ENCODE measurements at places on chromosomes 11 and 22.
A peak's percentile ranks its signal among the peaks of the same experiment; 100 is the strongest.

GRCh38 chr11:88310246-88310645, 27.3 kb downstream of the CTSC start:
- no peak for DNase-seq
- peaks cover 2% of the 10 kb centered on the region for H3K36me3 ChIP-seq
- no peaks in the 10 kb centered on the region for H3K27me3 ChIP-seq
- no peak overlapping the region for H3K4me3 ChIP-seq

DNA sequence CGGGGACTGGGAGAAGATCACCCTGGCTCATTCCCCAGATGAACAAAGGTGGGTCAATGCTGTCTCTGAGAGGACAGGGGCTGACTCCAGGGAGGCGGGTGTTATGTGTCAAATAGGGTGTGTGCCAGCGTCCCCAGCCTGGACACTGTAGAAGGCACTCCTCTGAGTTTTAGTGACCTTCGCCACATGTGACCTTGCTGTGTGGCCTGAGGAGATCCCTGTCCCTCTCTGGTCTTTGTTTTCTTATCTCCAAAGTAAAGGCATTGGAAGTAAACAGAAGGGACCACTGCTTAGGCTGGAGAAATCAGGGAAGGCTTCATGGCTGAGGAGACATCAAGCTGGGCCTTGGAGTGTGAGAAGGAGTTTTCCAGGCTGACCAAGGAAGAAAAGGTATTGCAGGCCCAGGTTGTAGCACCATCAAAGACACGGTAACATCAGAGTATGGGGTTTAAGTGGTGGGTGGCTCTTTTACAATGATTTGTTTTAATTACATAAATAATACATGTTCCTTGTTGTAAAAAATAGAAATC, 74.4 kb downstream of the TP53I11 start:
- DNase-seq = no peak
- no peaks in the 10 kb centered on the region for H3K27me3 ChIP-seq
- H3K4me3 ChIP-seq = no peak overlapping the region
- H3K4me1 ChIP-seq = no peaks in the 10 kb centered on the region

- peaks cover 5% of the 10 kb centered on the region for H3K4me1 ChIP-seq
- peaks cover 25% of the 10 kb centered on the region for H3K36me3 ChIP-seq
- no peak overlapping the region for H3K4me3 ChIP-seq
- DNase-seq = no peak
- no peaks in the 10 kb centered on the region for H3K27me3 ChIP-seq
These were observed 13.7 kb downstream of the COA4 start for GRCh38 chr11:73862986-73863385.

- no peaks in the 10 kb centered on the region for H3K27me3 ChIP-seq
- H3K27ac ChIP-seq = no peak overlapping the region
- no peaks in the 10 kb centered on the region for H3K36me3 ChIP-seq
- no peak for DNase-seq
- H3K4me3 ChIP-seq = no peak overlapping the region
These were observed 28.8 kb downstream of the SLN start for GRCh38 chr11:107683061-107683460.

- H3K27me3 ChIP-seq = no peaks in the 10 kb centered on the region
- no peak overlapping the region for H3K4me3 ChIP-seq
- H3K27ac ChIP-seq = no peak overlapping the region
These were observed 83.3 kb downstream of the ATG16L2 start for GRCh38 chr11:72897506-72897905.

DNA sequence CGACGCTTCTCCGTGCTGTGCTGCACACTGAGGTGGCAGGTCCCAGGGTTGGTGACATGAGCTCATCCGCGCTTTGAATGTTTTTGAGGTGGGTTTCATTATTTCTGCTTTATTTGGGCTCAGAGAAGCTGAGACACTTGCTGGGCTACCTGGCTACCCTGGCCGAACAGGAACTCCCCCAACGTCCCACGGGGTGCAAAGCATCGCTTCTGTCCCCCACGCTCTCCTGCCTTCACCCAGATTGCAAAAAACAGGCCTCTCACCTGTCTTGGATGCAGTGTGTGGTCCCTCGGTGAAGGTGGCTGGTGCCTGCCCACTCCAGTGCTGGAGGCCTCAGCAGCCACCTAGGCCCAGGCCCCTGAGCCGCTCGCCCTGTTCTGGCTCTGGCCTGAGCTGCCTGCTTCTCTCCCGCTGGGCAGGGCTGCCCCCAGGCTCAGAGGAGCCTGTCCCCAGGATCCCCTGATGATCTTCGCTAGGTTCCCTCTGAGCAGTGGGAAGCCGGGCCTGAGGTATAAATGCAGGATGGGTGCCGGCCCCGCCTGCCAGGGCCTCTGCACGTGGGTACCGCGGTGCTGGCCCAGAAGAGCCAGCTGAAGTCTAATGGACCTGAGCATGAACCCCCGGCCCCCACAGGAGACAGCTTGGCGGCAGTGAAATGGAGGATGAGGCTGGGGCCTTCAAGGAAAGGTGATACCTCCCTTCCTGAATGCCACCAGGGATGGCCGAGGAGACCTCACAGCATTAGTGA, 15.8 kb upstream of the MRGPRD start:
- H3K4me1 ChIP-seq = no peaks in the 10 kb centered on the region
- no peak overlapping the region for H3K4me3 ChIP-seq
- DNase-seq = no peak
- no peaks in the 10 kb centered on the region for H3K36me3 ChIP-seq
- no peak overlapping the region for H3K27ac ChIP-seq

- H3K27me3 ChIP-seq = no peaks in the 10 kb centered on the region
- peak overlapping the region; percentile 95 for H3K4me3 ChIP-seq
- H3K36me3 ChIP-seq = no peaks in the 10 kb centered on the region
- peak; percentile 48 for DNase-seq
These were observed 709 bp downstream of the FTH1 start for GRCh38 chr11:61966734-61967115.

DNA sequence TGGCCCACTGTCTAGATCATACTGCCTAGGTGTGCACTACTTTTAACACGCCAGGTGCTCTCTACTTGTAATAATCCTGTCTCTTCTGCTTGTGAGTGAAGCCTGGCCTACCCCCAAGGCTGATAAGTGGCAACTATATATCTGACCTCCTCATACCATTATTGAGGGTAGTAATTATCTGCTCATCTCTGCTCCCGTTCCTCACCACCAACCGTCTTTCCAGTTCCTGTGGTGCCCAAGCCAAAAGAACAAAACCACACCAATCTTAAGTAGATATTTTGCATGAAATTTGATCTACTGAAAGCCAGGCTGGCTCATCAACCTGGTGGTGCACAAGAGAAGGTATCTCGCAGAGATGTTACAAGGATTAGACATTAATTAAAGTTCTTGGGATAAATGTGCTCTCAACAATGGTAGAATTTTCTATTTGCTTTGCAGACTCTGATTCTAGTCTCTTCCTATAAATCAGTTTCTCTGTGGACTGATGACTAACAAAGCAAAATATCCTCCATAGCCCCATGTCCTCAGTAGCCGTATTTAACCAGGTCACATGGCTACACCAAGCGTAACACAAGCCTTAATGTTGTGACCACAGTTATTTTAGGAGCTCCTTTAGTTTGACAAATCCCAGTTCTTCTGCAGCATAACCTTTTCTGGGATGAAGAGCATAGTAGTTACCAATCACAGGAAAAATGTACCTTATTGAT, 267.2 kb downstream of the NTM start:
- no peaks in the 10 kb centered on the region for H3K27me3 ChIP-seq
- no peaks in the 10 kb centered on the region for H3K36me3 ChIP-seq
- DNase-seq = no peak
- H3K4me1 ChIP-seq = no peaks in the 10 kb centered on the region
- H3K27ac ChIP-seq = no peak overlapping the region

DNA sequence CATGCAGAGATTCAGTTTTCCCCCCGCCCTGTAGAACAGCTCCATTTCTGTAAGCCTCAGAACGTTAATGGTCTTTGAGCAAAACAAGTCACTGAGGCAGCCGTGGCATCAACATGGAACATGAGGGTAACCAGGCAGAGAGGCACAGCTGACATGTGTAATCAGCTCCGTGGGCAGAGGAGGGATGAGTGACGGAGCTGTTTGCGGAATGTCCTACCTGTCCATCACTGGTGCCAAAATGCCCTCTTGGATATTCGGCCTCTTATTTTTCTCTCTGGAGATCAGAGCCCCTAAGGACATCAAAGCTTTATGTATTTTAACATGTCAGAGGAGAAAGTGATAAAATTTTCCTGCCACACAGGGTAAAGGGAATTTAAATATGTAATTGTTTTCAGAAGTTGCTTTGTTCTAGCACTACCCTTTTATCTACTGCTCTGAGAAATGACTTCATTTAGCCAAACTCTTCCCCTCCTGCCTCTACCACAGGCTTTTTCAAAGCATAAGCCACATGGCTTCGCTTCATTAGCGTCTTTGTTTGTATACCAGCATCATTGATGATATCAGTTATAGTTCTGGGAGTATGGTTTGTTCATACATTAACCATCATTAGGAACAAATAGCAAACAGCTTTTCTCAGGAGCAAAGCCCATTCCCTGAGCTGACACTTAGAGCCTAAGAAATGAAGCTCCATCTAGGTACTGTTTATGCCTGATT, 32.9 kb downstream of the C11orf71 start:
- no peak for DNase-seq
- H3K36me3 ChIP-seq = no peaks in the 10 kb centered on the region
- no peak overlapping the region for H3K27ac ChIP-seq
- no peak overlapping the region for H3K4me3 ChIP-seq
- H3K4me1 ChIP-seq = no peaks in the 10 kb centered on the region

- H3K4me1 ChIP-seq = no peaks in the 10 kb centered on the region
- H3K27me3 ChIP-seq = no peaks in the 10 kb centered on the region
- no peak overlapping the region for H3K27ac ChIP-seq
- H3K4me3 ChIP-seq = no peak overlapping the region
- no peaks in the 10 kb centered on the region for H3K36me3 ChIP-seq
These were observed 1.0 kb downstream of the CABP4 start for GRCh38 chr11:67456068-67456705.

DNA sequence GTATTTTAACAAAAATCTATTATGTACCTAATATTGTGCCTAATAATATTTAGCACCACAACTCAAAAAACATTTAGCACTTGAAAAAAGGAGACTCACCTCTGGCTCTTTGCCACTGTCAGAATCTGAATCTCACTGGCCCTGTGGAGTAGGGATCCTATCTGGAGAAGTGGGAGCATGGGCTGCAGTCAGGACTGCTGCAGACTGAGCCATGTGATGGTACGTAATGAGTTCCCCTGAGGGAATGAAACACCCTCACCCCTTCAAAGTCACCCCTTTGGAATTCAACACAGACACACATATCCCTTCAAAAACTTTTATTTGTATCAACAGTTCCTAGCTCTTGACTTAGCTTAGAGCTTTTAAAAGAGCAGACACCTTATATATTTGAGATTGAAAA, 6.5 kb downstream of the PTPMT1 start:
- no peaks in the 10 kb centered on the region for H3K4me1 ChIP-seq
- no peak overlapping the region for H3K4me3 ChIP-seq
- no peaks in the 10 kb centered on the region for H3K27me3 ChIP-seq
- H3K36me3 ChIP-seq = peaks cover 51% of the 10 kb centered on the region

GRCh38 chr11:79045800-79046304, 395.0 kb downstream of the TENM4 start:
- no peaks in the 10 kb centered on the region for H3K36me3 ChIP-seq
- H3K27ac ChIP-seq = peak overlapping the region; percentile 56
- peaks cover 27% of the 10 kb centered on the region for H3K4me1 ChIP-seq
- peak; percentile 77 for DNase-seq
- peaks cover 3% of the 10 kb centered on the region for H3K27me3 ChIP-seq
- H3K4me3 ChIP-seq = no peak overlapping the region

DNA sequence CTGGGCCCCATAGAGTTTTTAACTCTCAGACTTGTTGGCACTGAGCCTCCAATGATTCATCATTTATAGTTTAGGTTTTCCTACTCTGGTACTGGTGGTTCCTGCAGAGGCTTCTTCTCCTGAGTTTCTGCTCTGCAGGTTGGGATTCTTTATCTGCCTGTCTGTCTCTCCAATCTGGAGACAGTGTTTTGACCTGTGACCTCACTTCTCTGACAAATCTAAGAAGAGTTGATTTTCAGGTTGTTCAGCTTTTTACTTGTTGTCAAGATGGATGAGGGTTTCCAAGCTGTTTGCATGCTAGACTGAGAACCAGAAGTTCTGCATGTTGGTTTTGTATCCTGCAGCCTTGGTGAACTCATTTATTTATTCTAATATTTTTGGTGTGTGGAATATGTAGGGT, 63.9 kb downstream of the JAM3 start:
- no peak for DNase-seq
- no peaks in the 10 kb centered on the region for H3K4me1 ChIP-seq
- no peaks in the 10 kb centered on the region for H3K27me3 ChIP-seq
- H3K4me3 ChIP-seq = no peak overlapping the region
- no peaks in the 10 kb centered on the region for H3K36me3 ChIP-seq
- H3K27ac ChIP-seq = no peak overlapping the region

GRCh38 chr11:117520201-117520600, 192.5 kb downstream of the CEP164 start:
- no peaks in the 10 kb centered on the region for H3K27me3 ChIP-seq
- peak overlapping the region; percentile 6 for H3K27ac ChIP-seq
- no peak overlapping the region for H3K4me3 ChIP-seq
- DNase-seq = peak; percentile 64
- H3K36me3 ChIP-seq = peaks cover 15% of the 10 kb centered on the region

- H3K4me3 ChIP-seq = no peak overlapping the region
- DNase-seq = no peak
- H3K27me3 ChIP-seq = no peaks in the 10 kb centered on the region
- no peaks in the 10 kb centered on the region for H3K4me1 ChIP-seq
- H3K27ac ChIP-seq = no peak overlapping the region
These were observed 465.2 kb downstream of the MIAT start for GRCh38 chr22:27122574-27122973.

- H3K4me3 ChIP-seq = no peak overlapping the region
- DNase-seq = peak; percentile 66
- H3K4me1 ChIP-seq = no peaks in the 10 kb centered on the region
- no peaks in the 10 kb centered on the region for H3K36me3 ChIP-seq
These were observed 34.6 kb upstream of the CEP126 start for GRCh38 chr11:101880222-101880621.

DNA sequence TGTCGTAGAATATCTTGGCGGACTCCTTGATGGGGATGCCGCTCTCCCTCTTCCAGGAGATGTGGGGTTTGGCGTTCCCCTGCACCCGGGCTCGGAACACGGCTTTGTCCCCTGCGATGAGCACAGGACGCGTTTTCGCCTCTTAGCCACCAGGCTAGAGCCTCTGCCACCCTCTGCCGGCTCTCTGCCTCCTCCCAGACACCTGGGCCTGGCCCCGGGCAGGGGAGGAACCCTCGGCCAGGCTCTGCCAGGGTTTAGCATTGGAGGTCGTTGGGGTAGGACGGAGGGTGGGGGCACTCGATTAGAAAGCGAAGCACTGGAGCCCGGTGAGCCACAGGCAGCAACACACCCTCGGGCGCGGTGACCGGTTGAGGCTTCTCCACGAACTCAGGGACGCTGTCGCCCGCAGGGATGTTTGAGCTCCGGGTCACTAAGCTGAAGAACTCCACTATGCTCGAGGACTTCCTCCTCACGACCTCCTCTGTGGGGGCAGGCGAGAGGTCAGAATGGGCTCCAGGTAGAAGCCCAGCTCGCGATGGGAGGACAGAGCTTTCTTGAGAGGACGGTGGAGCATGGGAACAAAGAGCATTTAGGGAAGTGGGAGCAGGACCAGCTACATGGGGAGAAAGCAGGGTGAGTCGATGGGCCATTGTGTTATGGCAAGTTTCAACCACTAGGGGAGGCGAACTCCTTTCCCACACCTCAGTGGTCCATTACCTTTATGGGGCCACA, 4.3 kb downstream of the IGSF22 start:
- peaks cover 2% of the 10 kb centered on the region for H3K4me1 ChIP-seq
- H3K27me3 ChIP-seq = no peaks in the 10 kb centered on the region
- peak overlapping the region; percentile 69 for H3K4me3 ChIP-seq
- no peaks in the 10 kb centered on the region for H3K36me3 ChIP-seq
- peak overlapping the region; percentile 51 for H3K27ac ChIP-seq

- no peaks in the 10 kb centered on the region for H3K36me3 ChIP-seq
- no peaks in the 10 kb centered on the region for H3K27me3 ChIP-seq
- H3K27ac ChIP-seq = no peak overlapping the region
- DNase-seq = no peak
- no peaks in the 10 kb centered on the region for H3K4me1 ChIP-seq
These were observed 5.3 kb upstream of the AKIP1 start for GRCh38 chr11:8905528-8906165.
